Foreskin fibroblast (primary cell): ENCODE measurements at places on chromosomes 7 and 10.

DNA sequence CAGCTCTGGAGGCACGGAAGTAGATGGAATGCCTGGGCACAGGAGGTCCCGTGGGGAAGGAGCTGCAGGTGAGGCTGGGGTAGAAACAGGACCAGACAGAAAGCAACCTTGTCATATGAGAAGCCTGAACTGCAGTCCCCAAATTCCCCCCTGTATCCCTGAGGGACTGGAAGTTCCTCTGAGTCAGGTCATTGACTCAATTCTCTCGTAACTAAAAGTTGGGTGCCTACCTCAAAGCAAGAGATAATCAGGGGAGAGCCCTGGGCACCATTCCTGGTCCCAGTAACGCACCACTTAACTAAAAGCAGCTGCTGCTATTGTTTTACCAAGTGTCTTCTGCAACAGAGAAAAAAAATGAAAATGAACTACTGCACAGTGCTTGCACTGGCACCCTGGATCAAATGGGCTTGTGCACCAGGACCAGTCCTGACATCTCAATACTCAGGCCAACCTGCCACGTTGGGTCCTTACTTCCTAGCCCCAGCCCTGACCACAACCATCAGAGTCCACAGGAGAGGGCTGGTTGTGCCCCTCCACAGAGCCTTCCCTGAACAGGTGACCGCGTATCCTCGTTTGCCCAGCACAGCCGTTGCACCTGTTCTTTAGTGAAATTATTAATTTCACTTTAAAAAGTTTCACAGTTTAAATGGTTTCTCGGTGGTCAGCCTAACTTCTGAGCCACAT lies 79.3 kb downstream of the GRID1 start:
- no peak for DNase-seq

DNA sequence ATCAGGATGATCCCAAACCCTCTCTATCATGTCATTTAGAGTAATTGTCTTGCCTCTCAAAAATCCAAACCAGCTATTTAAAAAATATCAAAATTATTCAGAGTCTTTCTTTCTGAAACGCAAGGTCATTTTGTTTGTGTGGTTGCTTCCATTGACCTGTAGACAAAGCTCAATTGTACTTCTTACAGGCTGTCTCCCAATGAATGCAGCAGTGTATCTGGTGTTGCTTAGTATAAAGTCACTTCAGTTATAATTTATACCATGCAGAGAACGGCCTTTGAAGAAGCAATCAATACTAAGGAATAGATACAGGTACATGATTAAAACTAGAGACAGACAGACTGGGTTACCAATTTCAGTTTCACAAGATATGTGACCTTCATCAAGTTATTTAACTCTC lies 80.9 kb downstream of the DOCK4 start:
- no peak for DNase-seq

GRCh38 chr10:114043532-114044246 lies at the start of gene ADRB1:
Gene ADRB1, plus strand, starts transcription at chr10:114043866. Its CDS starts 267 bp downstream, at chr10:114044133.
- peak; percentile 79 for DNase-seq

DNA sequence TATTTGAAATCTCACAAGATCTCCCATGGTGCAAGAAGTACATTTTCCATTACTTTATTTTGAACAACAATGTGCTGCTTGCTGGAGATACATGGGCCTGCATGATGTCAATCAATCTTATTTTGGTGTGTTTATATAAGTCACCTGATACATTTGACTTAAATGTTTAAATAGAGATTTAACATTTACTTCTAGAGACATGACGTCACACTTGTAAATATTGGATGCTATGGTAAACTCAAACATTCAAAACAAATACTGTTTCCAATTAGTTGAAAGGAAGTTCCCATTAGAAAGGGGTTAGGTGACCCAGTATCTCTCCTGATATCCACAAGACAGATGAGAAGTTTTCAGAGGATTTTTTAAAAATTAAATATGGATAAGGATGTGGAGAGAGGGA lies 214.5 kb downstream of the NSUN6 start:
- DNase-seq, result no peak

GRCh38 chr7:134942690-134943466 lies 43.4 kb upstream of the AGBL3 start:
- no peak for DNase-seq

DNA sequence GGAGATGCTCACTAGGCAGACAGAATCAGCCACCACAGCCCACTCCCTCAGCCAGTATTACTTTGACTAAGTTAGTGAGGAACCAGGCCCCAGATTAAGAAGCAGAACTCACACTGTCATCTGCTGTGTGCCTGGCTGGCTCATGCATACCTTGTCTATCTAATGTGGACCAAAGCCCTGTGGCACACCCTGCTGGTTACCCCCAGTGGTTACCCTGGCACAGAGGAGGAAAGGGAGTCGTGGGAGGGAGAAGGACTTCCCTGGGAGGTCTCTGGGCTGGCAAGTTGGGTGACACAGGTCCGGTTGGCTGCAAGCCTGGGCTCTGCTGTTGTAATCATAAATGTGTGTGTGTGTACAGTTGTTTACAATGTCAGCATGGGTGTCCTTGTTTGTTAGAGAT lies 7.5 kb upstream of the SH2D4B start:
- DNase-seq, result peak; percentile 35

DNA sequence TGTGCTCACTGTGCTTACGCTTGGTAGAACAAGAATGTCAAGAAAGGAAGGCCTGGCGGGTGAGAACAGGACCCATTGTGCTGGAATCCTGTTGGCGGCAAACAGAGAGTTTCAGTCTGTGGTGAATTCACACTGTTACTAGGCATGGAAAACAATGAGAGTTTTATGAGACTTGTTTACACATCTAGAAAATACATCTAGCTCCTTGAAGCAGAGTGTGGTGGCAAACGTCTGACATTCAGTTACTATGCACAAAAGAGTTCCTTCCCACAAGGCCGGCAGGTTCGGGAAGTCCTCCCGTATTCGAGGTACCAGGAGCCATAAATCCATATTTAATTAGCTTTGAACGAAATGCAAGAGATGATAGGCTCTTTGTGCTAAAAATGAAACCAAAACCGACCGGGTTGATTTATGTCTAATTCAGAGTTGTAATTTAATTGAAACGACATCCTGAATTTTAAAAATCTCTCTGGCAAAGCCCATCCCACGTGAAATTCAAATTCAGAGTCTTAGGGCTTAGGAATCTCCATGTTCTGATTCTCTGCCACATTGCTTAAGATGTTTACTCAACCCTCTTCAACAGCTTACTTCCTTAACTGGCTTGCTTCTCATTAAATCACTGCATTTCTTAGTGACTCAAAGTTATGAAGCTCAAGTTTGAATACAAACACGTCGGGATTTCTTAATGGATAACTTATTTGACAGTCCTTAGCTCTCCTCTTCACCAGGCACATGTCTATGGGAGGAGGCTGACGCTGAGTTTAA lies 299.9 kb upstream of the PITRM1 start:
- no peak for DNase-seq

DNA sequence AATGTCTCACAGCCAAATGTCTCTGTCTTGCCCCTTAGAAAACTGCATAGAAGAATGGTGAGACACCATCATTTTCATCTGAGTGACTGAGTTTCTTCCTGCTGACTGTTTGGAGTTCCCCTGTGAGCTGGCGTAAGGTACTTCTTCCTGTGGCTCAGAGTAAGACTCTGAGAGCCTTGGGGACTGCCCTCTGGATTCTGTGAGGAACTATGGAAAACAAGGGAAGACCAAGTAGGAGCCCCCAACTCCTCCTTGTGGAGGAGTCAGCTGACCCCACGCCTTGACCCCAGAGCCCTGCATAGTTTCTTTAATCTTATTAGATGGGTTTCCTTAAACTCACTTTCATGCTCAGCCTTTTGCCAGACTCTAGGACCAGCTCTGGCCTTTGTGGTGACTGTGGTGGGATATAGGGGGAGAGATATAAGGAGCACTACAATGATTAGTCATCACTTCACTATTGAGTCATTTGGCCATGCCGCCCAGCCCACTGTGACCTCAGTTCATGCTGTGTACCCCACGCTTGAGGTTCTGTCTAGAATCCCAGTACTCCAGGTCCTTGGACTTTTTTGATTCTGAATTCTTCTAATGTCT lies 51.8 kb upstream of the FAM133B start:
- DNase-seq, result peak; percentile 50

DNA sequence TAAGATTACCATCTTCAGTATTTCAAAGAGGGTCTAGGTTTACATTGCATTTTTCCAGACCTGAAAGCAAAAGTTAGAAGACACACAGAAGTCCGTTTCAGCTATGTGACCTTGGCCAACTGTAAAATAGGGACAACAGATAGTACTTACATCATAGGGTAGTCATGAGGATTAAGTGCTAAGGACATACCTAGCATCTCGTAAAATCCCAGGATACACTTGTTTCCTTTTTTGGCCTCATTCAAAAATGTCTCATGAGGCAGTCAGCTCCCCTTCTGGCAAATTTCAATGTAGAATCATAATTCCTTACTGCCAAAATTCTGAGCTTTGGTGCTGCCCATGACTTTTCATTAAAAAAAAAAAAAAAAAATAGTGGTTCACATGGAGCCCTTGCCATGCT lies 6.4 kb upstream of the DUSP5 start:
- peak; percentile 65 for DNase-seq
